Right ventricle myocardium inferior (tissue), 1 donor: ENCODE measurements at places on chromosomes 5 and 9. TPM values are rescaled to one million over a fixed set of nuclear protein-coding genes. Genes with fewer than 3 reads are reported as not detected.

- no peak for DNase-seq
Observed at GRCh38 chr9:126513159-126514036, 100.3 kb upstream of the LMX1B start.

DNA sequence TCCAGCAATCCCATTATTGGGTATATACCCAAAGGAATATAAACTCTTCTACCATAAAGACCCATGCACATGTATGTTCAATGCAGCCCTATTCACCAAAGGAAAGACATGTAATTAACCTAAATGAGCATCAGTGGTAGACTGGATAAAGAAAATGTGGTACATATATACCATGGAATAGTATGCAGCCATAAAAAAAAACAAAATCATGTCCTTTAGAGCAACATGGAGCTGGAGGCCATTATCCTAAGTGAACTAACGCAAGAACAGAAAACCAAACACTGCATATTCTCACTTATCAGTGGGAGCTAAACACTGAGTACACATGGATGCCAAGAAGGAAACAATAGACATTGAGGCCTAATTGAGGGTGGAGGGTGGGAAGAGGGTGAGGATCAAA lies 27.8 kb downstream of the DTWD2 start:
- no peak for DNase-seq

LEAP2 gene
- total RNA-seq = 1.1 TPM

DNA sequence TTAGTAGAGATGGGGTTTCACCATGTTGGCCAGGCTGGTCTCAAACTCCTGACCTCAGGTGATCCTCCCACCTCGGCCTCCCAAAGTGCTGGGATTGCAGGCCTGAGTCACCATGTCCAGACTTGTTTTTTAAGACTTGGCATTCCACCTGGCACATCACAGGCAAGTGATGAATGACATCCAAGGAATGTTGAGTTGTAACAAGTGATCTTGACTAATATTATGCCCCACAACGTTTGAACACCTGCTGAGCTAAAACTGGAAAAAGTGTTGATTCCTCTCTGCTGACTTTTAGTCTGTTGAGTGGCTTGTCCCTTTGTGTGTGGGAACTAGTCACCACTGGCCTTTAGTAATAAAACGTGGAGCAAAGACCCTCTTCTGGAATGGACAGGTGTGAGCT lies 54.6 kb downstream of the SUB1 start:
- DNase-seq = no peak

DNA sequence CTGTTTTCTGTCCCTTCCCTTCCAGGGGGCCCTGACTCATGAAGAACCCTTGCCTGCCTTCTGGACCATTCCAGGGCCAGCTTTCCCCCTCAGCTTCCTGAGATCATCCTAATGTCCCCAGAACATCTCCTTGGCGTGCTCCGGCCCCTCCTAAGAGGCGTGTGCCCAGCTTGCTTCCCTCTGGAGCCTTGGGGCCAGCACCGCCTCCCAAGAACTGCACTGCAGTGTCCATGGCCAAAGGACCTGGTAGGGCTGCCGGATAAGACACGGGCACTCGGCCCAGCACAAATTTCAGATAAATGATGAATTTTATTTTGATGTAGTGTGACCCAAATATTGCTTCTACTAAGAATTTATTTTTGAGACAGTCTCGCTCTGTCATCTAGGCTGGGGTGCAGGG lies 20.7 kb upstream of the SLC12A7 start:
- DNase-seq = no peak

DNA sequence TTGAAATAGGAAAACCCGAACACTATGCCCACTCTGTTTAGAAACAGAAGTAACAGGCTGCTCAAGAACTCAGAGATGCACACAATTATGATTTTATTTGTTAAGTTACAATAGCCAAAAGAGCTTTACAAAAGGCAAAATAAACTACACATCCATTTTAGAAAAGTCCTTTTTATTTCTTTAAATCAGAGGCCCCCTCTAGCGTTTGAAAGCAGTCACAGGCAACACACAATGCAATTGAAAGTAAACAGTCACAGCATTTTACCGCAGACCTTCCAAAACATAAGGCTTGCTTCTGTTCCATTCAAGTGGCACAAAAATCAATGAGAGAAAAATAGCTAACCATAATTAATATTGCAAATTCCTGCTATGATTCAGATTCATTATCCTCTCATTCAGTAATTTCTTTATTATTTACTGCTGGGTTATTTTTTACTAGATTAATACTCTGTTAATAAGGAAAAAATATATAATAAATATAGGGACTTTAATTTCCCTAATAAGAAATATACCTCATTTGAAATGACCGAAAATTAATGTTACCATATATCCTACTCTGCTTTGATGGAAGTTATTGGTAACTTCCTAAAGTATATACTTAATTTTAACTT lies 78.3 kb downstream of the CEP120 start:
- no peak for DNase-seq

SLC46A2 gene
- total RNA-seq = not detected

DNA sequence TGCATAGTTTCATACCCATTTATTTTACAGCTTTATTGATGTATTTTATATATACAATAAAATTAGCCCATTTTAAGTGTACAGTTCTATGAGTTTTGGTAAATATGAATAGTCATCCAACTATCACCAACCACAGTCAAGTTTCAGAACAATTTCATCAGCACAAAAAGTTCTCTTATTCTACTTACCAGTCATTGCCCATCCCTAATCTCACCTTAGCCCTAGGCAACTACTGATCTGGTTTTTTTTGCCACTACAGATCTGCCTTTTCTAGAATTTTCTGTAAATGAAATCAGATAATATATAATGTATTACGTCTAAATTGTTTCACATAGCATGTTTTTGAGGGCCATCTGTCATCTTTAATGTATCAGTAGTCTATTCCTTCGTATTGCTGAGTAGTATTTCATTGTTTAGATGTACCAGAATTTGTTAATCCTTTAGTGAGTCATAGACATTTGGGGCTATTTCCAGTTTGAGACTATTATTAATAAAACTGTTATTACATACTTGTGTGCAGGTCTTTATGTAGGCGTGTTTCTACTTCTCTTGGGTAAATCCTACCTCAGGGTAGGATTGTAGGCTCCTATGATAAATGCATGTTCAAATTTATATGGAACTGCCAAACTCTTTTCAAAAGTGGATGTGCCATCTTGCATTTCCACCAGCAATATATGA lies 198.5 kb upstream of the ADAMTSL1 start:
- DNase-seq = no peak

DNA sequence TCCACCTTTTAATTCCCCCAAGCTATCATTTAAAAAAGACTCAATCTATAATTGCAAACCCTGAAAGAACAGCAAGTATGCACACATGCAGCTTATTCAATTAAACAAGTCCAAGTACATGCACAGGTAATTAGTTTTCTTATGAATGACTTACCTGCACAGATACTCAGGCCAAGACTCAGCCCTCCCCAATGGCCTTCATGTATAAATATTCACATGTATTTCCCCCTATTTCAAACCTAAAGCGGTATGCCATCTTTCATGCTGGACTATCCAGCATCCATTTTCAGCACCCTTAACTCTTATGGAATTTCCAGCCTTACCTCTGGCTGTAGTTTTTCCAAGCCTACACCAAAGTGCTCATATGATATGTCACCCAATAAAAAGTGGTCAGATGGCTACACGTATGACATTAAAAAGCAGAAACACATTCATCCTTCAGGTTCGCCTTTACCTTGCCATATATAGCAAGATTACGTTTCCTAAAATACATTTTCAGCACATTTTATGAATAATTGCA lies 205.5 kb downstream of the MEF2C start:
- no peak for DNase-seq

DNA sequence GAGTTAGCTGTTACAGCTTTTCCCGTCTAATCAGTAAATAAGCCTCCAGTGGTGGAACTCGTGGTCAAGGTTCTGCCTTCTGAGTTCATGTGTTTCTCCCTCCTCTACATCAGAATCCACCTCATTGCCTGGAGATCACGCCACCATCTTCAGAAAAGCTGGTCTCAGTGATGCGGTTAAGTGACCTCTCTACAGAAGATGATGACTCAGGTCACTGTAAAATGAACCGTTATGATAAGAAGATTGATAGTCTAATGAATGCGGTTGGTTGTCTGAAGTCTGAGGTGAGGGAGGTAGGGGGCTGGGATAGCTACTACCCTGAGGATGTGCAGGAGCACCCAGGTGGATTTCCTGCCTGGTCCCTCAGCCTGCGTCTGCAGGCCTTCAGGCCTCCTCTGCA lies 13.3 kb downstream of the ODF2 start:
- DNase-seq = no peak

DNA sequence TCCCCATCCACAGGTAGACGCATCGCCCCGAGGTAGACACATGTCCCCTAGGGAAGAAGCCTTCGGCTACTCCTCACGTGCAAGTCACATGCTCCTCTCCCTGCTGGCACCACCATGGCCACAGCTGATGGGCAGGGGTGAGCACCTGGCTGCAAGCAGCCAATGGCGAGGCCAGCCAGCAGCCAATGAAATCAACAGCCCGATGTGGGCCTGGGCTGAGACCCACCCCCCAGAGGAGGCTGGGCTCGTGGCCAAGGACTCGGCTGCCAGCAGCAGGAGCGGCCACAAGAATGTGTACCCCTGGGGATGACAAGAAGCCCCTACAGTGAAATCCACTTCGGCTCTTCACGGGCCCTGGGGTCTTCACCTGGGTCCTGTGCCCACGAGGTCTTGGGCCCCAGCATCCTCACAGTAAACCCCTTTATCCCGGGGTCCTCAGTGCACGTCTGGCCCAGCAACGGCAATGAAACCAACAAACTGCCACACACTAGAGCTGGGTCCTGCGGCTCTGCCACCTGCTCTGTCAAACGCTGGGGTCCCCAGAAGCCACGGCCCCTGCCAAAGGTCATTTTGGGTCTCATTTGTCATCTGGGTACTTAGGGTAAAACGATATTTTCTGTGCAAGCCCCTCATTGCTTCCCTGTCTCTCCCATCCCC lies 22.1 kb upstream of the PTGES start:
- DNase-seq = no peak

DNA sequence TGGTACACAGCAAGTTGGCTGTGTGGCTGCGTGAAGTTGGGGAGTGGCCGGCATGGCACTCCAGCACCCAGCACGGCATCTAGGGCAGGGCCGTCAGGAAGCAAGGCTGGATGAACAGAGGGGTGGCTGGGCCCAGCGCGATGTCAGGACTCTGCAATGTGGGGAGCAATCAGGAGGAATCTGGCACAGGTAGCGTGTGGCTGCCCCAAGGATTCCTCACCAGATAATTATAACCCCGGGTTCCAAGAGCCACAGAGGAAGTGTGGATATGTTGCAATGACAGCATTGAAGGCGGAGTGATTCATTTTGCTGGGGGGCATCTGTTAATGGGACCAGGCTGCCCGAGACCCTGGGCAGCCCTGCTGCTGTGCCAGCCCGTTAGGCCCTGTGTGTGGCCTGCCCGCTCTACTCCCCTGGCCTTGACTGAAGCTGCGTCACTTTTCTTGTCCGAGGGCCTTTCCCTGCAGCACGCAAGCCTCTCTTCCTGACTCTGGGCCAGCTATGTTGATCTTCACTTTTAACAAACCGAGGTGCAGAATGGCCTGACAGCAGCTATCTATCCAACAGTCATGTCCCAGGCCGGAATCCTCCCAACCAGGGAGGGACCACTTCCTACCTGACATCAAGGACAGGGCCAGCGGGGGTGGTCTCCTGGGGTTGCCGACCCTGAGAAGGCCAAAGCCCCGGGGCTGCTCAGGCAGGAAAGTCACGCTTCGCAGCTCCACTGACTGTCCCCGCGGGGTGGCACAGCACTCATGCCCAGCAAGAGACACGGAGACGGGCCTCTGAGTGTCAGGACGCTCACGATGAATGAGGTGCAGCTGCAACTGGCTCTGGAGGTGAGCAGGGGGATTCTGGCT lies 118.0 kb upstream of the PHYKPL start:
- no peak for DNase-seq

DNA sequence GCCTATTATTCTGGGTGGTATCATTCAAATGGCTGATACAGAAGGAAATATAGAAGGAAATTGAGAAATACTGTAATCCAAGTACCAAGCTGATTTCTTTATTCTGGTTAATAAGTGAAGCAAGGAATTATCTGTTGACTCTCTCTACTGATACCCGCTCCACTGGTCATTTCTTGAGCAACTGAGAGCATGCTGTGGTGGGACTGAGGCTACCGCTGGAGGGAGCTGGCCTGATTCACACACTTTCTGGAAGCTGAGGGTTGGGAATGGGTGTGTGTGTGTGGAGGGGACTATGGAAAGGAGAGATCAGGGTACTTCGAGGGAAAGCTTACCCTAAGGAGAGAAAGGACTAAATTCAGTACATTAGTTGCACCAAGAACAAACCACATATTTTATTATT lies 104.1 kb downstream of the UGCG start:
- DNase-seq = no peak

DNA sequence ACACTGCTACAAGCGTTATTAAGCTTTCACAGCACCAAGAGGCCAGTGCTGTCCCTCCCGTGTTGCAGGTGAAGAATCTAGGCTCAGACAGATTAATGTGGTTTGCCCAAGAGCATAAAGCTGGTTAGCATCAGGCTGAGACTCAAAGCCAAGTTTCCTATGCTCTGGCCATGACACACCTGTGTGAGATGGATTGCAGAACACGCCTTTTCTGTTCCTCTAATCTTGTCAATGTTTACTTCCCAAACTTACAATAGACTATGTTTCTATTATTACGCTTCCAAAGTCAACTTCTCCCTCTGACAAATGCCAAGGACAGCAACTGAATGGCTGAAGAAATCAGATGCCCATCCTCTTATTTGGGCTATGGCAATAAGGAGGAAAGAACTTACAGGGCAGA lies 138.4 kb upstream of the SLIT3 start:
- no peak for DNase-seq

DNA sequence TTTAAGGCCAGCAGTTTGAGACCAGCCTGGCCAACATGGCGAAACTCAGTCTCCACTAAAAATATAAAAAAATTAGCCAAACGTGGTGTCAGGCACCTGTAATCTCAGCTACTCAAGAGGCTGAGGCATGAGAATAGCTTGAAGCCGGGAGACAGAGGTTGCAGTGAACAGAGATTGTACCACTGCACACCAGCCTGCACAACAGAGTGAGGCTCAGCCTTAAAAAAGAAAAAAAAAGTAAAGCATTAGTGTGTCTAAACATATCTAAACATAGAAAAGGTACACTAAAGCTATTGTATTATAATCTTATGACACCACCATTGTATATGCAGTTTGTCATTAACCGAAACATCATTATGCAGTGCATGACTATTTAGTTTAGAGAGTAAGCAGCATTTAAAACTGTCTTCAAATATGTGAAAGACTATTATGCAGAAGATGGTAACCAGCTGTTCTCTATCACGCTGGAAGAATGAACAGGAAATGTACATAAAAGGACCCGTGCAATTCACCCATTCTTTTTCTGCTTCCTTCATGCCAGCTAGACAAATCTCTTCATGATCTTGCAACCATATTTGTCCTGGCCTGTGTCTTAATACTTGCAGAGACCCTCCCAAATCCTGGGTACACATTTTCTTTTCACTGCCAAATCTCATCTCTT lies 58.6 kb downstream of the ITGA1 start:
- no peak for DNase-seq

GRCh38 chr5:1118738-1119137 lies 6.9 kb upstream of the SLC12A7 start:
- DNase-seq = no peak

- DNase-seq = no peak
Observed at GRCh38 chr9:3969590-3970260, 330.1 kb downstream of the GLIS3 start.

- no peak for DNase-seq
Observed at GRCh38 chr5:172533058-172533398, 78.7 kb upstream of the SH3PXD2B start.

TAF1L gene
- not detected for total RNA-seq

GRCh38 chr9:131410044-131410491 lies 16.2 kb downstream of the PRRC2B start:
- DNase-seq = no peak

CDC20B gene
- total RNA-seq = not detected
